OCI-M1 (cell line): ENCODE measurements at places on chromosomes 4 and X.
A peak's percentile ranks its signal among the peaks of the same experiment; 100 is the strongest.

GRCh38 chrX:145292218-145292617 lies 44.9 kb downstream of the SPANXN1 start:
- DNase-seq, result no peak

- no peak for DNase-seq
Observed at GRCh38 chr4:113467581-113467980, 294.0 kb downstream of the CAMK2D start.

GRCh38 chr4:42460043-42460442 lies 62.8 kb downstream of the SHISA3 start:
- no peak for DNase-seq

GRCh38 chr4:53619431-53619830 lies 28.1 kb upstream of the LNX1 start:
- no peak for DNase-seq

DNA sequence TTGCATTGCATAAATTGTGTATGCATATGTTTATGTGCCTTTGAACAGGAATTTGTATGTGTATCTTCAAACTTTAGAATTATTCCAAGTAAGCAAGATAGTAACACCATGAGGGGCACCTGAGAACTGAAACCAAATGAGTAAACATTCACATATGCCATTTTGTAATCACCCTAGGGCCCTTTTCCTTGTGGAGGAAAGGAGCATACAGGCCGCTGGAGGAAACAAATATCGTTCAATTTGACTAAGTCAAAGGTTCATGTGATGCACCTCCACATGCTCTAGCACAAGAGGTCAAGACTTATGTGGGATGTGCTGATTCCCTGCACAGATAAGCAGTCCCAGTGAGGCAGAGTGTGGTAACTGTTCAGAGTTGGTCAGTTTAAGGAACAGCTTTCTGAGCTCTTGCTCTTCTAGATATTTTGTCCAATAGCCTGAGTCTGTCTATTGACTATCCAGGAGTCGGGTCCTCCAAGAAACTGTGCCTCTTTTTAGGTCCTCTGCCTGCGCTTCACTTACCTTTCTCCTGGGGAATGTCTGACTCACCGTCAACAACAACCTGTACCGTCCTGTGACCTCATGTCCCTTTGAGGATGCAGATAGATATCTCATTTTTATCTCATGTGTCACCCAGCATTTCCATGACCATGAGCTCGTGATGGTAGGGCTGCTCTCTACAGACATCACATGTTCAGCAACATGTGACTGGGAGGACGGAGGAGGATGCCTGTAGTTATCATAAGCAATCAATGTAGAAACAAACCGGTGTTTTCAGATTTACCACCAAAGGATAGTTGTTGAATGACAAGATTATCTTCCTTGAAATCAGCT lies 196.9 kb downstream of the NWD2 start:
- no peak for DNase-seq

DNA sequence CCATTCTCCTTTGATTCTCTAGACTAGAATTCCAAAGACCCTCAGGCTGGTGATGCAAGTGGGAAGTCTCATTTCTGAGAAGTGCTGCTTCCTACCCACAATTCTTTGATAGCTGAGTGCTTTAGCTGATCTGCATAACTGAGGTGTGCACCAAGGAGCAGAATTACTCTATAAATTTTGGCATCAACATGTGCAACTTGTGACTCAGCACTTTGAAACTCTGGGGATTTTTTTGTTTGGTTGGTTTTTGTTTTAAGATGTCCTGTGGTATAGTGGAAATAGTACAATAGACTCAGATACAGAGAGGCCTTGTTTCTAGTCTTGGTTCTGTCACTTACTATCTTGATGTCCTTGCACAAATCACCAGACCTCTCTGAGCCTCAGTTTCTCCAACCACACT lies 148.4 kb downstream of the AR start:
- DNase-seq, result peak; percentile 1

DNA sequence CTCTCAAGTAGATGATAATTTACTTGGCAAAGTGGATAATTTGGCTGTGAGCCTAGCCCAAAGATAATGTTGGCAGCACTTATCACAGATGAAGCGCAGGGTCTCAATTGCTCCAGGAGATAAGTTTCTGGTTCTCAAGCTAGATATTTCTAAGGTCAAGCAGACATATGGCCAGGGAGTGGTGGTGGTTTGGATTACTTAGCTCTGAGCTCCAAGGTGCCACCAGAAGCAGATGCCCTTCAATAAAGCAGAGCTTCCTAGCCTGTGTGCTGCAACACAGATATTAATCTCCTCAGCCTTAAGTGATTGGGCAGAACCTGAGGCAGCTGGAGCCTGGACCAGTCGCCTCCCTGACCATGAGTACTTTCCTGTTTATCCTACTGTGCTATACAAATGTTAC lies 79.2 kb upstream of the NALF2 start:
- no peak for DNase-seq

DNA sequence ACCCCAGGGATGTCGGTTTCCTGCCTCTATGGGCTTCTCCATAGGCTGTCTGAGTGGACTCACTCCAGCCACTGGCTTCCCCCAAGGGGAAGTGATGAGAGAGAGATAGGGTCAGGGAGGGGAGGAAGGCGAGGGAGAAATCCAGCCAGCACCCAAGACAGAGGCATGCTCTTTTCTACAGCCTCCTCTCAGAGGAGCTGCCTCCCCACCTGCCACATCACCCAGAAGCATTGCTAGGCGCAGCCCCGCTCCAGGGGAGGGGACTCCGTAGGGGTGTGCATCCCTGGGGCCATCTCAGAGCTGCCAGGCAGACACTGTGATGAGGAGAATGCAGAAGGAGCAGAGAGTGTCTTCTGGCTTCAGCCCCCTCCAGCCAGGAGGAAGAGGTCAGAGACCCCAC lies 109.5 kb upstream of the NKX1-1 start:
- no peak for DNase-seq

- no peak for DNase-seq
Observed at GRCh38 chr4:147207911-147208310, 262.2 kb upstream of the TTC29 start.

- DNase-seq, result no peak
Observed at GRCh38 chrX:138914767-138915166, 203.2 kb upstream of the FGF13 start.

- DNase-seq, result no peak
Observed at GRCh38 chrX:111876646-111877045, 665 bp downstream of the TRPC5OS start.

- no peak for DNase-seq
Observed at GRCh38 chr4:41660352-41660751, 88.2 kb downstream of the PHOX2B start.

GRCh38 chr4:124806403-124806802 lies 93.9 kb upstream of the ANKRD50 start:
- DNase-seq, result peak; percentile 21

- DNase-seq, result no peak
Observed at GRCh38 chr4:649751-650310, 24.2 kb downstream of the ATP5ME start.

DNA sequence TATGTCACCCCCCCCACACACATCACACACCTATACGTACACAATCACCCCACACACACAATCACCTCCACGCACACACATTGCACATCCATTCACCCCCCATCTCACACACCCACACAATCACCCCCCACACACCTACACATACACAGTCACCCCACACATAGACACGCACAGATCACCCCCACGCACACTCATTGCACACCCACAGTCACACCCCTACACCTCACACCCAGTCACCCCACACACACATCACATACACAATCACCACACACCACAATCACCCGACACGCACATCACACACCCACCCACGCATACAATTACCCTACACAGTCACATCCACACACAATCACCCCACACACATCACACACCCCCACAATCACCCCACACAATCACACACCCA lies 15.9 kb upstream of the TADA2B start:
- no peak for DNase-seq

DNA sequence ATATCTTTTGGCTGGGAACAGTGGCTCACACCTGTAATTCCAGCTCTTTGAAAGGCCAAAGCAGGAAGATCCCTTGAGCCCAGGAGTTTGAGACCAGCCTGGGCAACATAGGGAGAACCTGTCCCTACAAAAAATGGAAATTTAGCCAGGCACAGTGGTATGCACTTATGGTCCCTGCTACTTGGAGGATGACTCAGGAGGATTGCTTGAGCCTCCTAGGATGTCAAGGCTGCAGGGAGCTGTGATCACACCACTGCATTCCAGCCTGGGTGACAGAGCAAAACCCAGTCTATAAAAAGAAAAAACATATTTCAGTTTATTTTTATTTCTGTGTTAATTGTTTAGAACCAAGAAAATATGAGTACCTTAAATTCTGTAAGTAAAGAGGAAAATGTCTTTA lies 123.7 kb downstream of the CBR4 start:
- DNase-seq, result no peak

GRCh38 chr4:45795135-45795534 lies 328.7 kb downstream of the GABRG1 start:
- peak; percentile 8 for DNase-seq

DNA sequence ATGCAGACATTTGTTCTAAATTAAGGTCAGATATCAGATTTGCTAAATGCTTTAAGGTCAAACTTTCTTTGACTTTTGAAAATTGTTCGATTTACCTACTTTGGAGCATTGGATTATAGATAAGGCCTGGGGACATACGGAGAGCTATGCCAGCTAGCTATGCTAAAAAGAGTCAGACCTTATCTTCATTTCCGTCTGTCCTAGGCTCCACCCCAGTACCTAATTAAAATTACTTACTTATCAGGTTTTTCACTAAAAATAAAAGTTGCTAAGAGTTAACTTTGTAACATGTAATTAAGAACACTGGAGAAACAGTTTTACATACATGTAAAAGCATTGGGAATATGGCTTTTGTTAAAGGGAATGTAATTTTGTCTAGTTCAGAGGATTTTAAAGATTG lies 7.1 kb upstream of the TMEM35A start:
- peak; percentile 20 for DNase-seq

- peak; percentile 56 for DNase-seq
Observed at GRCh38 chr4:145545538-145546174, 64.0 kb downstream of the SMAD1 start.

- DNase-seq, result peak; percentile 1
Observed at GRCh38 chrX:11059933-11060332, 51.2 kb upstream of the HCCS start.

- no peak for DNase-seq
Observed at GRCh38 chr4:4386736-4387392, at the start of gene NSG1. NSG1 (plus strand) TSS chr4:4387102; CDS start chr4:4387630, 528 bp downstream.

- no peak for DNase-seq
Observed at GRCh38 chrX:47571215-47571614, 10.2 kb downstream of the ARAF start.

- peak; percentile 6 for DNase-seq
Observed at GRCh38 chrX:136662976-136663375, 15.0 kb downstream of the CD40LG start.

DNA sequence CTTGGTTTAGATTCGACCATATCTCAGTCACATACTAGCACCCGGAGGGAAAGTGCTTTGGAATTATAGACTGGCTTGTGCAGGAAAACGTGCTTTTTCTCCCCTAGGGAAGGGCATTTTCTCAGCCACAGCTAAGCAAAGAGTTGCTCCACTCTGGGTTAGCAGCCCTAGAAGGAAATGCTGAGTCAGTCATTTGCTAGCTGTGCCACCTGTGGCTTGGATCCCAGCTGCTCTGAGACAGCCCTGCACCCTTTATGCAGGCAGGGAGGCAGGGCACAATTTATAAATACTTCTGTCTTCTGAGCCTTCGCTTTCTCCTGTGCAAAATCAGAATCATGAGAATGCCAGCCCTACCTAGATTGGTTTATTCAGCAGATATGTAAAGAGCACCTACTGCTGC lies 1.3 kb upstream of the USP51 start:
- DNase-seq, result no peak
